ENCODE measurements at places on chromosomes 16 and 17.

- no peak for DNase-seq
These were observed 119.1 kb downstream of the IRF8 start for GRCh38 chr16:86018071-86018470.

GRCh38 chr16:81618661-81619060, 160.4 kb upstream of the PLCG2 start:
- DNase-seq, result no peak

DNA sequence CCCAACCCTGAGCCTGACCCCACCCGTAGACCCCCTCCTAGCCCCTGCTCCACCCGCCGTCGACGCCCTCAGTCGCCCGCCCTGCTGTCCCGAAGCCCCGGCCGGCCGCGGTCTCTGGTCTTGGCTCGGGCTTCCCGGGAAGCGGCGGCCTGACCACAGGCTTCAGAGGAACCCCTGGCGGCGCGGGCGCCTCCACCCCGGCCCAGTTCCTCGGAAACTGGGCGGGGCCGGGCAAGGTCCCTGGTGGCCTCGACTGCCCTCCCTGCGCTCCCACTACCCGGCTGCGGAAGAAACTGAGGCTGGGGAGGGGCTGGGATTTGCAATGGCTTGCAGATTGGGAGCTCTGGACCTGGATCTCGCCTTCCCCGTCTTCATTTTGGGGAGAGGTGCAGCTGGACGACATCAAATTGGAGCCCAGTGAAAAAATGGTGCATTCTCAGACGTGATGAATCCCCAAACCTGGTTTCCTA, 692 bp upstream of the SOCS1 start:
- peak; percentile 70 for DNase-seq

DNA sequence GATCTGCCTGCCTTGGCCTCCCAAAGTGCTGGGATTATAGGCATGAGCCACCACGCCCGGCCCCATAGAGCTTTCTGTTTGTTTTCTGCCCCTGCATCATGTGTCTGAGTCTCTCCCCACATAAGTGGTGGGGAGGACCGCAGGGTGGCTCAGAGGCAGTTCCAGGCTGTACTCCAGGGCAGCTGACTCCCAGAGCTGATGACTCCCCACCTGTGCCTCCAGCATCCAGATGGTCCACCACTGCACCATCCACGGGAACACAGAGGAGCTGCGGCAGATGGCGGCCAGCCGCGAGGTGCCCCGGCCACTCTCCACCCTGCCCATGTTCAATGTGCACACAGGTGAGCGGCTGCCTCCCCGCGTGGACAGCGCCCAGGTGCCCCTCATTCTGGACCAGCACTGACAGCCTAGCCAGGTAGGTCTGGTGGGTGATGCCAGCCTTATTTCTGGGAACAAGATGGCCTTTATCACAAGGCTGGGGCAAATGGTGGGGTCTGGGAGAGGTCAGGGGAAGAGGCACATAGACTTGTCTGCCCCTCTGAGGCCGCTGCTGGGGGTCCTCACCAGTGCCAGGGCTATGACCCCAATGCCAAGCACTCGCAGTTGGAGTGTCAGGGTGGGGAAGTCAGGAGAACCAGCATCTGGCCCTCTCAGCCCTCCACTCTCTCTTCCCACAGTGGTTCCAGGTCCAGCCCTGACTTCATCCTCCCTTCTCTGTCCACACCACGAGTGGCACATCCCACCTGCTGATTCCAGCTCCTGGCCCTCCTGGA, 9.4 kb downstream of the SGCA start:
- DNase-seq, result no peak

DNA sequence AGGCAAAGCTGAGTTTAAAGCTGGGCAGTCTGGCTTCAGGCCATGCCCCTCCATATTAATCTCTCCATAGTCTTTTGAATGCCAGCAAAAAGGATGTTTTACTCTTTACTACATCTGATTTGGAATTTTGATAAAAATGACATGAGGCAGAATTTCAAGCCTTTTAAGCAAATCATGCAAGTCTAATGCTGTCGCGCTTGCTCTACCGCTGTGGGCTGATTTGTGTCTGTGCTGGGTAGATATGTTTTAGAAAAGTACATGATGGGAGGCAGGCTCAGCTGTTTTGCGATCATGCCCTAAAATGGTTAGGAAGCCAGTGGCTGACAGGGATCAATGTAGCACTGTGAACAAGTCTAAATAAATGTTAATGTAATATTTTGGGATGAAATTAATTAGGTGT, 311.9 kb downstream of the CA10 start:
- DNase-seq, result no peak

DNA sequence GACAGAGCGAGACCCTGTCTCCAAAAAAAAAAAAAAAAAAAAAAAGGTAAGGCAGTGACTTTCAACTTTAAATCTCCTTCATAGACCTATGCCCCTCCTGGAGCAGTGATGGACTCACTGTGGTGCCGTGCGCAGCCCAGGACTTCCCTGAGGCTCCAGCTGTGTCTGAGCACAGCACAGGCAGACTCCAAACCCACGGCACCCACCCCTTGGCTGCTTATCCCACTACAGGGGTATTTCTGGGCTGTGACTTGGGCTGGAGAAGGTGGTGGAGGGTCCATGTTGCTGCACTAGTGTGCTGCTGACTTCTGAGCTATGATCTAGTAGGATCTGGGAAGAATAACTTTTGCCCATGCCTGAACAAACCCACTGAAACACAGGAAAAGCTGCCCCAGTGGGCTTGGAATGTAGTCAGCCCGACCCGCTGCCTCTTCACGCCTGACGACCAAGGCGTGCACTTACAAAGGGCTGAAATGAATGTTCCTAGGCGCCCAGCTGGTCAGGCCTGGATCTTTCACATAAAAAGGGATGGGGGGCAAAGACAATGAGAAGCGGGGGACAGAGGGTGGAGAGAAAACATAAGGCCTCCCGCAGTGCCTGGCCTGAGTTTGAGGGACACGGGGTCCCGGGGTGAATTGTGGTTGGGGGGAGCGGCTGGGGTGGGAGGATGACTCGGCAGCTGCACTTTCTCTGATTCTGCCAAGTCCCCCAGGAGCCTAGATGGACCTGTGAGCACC, 83.0 kb downstream of the IRF8 start:
- DNase-seq, result no peak

GRCh38 chr17:2020721-2021120, 4.4 kb downstream of the RTN4RL1 start:
- DNase-seq, result no peak

GRCh38 chr17:7404737-7405349, 946 bp upstream of the TMEM256 start:
- DNase-seq, result no peak

DNA sequence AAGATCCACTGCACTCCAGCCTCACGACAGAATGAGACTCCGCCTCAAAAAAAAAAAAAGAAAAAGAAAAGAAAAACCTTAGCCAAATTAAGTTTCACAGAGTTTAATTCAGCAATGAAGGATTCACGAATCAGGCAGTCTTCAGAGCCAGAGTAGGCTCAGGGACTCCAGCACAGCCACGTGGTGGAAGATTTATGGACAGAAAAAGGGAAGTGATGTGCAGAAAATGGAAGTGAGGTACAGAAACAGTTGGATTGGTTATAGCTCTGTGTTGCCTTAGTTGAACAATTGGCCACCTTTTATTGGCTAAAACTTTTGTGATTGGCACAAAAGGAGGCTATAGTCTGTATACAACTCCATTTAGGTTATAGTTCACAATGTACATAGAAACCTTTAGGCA, 256.6 kb downstream of the HS3ST3B1 start:
- DNase-seq, result no peak

DNA sequence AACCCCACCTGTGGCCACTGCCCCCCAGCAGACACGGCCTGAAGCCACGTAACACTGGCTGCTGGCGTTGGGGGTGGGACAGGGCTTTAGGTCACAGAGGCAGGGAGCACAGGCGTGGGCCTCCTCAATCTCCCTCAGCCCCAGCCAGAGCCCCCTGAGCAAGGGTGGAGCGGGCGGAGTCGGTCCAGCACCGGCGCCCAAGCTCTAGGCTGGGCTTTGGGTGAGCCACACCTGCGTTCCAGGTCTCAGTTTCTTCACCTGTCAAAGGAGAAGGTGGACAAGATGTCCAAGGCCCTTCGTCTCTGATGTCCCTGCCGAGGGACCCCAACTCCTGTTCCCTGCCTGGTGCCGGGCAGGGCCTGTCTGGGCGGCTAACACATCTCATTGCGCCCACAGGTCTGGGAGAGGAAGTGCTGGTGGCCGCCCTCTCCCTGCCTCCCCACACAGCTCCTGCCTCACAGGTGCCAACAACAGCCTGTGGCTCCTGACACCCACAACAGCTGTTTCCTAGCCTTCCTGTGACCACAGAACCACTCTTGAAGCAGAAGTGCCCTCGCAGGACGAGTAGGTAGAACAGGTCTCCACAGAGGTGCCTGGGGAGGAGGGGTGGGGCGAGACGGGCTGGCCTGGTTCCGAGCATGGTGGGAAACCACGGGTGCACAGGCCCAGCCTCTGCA, 12.0 kb downstream of the FAM83G start:
- DNase-seq, result no peak

DNA sequence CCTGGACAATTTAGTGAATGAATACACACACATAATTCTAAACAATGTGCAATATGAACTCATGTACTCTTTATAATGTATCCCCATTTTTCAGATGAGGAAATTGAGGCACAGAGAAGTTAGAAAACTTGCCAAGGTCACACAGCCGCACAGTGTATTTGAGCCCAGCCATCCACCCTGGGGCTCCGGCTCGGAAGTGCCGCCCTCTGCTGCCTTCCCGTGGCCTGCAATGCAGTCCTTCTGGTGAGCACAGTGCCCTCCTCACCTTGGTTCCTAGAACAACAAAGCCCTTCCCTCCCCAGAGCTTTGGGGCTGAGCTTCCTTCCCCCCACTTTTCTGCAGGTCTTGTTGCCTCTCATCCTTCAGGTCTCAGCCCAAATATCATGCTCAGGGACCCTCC, 63.7 kb downstream of the C16orf78 start:
- no peak for DNase-seq

- DNase-seq, result peak; percentile 57
These were observed 341.1 kb downstream of the PMP22 start for GRCh38 chr17:14923981-14924380.

DNA sequence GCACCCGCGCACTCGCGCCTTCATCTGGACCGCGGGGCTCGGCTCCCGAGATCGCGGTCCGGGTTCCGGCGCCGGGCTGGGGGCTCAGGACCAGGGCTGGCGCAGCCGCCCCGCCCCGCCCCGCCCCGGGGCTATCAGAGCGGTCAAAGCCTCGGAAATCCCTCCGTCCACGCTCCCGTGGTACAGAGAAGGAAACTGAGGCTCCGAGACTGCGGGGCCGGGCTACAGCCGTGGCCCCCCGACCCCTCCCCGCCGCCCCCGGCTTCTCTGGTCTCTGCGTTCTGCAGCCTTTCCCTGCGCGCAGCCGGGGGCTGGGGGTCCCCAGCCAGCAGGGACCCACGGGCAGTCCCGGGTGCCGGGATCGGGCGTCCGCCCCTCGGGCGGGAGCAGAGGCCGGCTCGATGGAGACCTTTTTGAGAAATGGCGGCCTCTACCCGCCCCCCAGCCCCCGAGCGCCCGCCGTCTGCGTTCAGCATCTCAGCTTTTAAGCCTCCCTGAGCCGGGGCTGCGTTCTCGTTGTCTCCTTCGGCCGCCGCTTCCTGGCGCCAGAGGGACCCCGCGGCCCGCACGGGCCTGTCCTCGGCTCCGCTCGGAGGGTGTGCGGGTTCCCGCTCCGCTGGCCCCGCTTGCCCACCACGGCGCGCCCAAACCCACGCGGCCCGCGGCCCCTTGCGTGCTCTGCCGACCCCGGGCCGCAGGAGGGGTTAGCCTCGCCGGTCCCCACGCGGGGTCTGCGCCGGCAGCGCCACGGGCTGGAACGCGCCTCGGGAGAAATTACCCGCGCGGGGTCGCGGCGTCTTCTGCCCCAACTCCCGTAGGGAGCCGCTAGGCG, 1.5 kb upstream of the NPTX1 start:
- peak; percentile 44 for DNase-seq

DNA sequence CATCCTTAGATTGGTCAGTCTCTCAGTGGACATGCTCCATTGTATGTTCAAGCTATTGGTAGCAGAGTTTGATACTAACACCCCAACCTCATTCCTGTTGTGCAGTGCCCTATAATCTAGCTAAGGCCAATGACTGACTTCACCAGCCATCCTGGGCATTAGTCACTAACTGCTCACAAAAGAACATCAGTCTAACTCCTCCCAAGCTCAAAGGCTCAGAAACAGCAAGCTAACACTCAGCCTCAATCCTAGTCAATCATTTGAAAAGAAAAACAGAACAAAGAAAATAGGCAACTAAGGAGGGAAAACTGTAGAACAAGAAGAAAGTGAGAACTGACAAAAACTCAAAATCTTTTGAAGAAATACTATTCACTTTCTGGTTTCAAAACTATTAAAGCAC, 199.1 kb upstream of the C17orf78 start:
- DNase-seq, result peak; percentile 50

GRCh38 chr17:64006361-64007088, 8.4 kb downstream of the PRR29 start:
- no peak for DNase-seq

DNA sequence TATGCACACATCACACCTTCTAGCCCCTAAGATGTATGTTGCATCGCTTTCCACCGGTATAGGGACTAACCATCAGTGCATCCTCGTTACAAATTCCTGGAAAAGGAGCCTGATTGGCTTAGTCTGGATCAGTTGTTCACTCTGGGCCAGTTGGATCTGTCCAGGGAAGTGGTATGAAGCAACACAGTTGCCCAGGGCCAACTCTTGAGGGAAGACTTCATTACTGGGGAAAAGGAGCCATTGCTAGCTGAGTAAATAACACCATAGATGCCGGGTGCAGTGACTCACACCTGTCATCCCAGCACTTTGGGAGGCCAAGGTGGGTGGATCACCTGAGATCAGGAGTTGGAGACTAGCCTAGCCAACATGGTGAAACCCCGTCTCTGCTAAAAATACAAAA, 275.2 kb upstream of the RBFOX1 start:
- no peak for DNase-seq

GRCh38 chr16:35552763-35553162, 2093.4 kb downstream of the TP53TG3F start:
- DNase-seq, result no peak

- no peak for DNase-seq
These were observed 27.6 kb upstream of the NXPH3 start for GRCh38 chr17:49548051-49548505.

DNA sequence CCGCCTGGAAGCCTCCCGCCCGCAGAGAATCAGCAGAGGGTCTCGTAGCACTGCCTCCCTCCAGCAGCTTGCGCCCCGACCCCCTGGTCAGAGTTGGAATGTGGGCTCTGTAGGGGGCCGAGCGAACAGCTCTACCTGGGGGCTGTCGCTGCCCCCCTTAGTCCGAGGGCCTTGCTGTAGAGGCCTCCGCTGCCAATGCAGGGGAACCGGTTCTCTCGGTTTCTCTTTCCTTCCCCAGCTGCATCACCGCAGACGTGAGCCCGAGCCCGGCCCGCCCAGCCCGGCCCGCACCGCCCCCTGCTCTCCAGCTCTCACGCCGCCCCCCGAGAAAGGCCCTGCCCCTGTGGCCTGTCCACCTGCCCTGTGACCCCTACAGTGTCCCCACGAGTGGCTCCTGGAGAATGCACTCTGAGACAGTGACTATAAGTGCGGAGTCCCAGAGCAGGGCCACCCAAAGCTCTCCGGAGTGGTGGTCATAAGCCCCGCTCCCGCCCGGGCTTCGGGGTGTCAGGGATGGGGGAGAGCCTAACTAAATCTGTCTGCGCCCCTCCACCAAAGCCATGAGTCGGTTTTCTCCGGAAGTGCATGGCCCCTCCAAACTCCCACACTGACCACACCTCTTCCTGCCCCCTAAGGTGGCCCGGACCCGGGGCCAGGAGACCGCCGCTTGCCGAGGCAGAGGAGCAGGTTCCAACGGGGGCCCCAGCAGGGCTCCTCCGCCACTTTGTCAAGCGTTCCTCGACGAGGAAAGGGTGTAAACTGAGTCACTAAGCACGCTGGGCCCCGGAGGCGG, 1.7 kb downstream of the ARHGAP27 start:
- no peak for DNase-seq

Measured in EL (cell line).